Stimulated activated CD8-positive, alpha-beta memory T cell treated with anti-CD3 and anti-CD28 coated beads, Interleukin-7, amount 100 ng/mL, for 1 hour (primary cell): ENCODE measurements at places on chromosomes 13 and 19.

DNA sequence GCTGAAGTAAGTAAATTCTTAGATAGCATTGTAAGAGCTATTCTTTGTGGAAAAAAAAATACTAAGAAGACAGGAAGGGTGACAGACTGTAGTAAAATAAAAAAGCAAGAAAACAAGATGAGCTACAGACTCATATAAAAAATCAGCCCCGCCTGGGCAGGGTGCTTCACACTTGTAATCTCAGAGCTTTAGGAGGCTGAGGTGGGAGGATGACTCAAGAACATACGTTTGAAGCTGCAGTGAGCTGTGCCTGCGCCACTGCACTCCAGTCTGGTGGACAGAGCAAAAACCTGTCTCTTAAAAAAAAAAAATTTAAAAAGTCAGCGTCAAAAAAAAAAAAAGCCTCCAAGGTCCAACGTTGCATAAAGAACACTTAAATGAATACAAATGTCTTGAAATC is 102.1 kb downstream of the VWA8 start:
- DNase-seq: no peak

DNA sequence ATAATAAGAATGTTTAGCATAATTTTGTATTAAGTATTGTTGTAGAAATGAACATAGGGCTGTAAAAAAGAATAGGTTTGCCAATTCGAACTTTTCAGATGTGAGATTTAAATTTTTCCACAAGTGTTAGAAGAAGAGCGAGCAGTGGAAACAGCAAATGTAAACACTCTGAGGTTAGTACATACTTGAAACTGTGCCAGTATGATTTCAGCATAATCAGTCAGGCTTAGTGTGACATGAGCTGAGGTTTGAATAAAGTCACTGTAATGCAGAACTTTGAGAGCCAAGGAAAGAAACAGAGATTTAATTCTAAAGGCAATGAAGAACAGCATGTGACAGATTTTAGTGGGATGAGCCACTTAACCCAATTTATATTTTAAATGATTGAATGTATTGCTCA is 2166.4 kb downstream of the PCDH9 start:
- no peak for DNase-seq

DNA sequence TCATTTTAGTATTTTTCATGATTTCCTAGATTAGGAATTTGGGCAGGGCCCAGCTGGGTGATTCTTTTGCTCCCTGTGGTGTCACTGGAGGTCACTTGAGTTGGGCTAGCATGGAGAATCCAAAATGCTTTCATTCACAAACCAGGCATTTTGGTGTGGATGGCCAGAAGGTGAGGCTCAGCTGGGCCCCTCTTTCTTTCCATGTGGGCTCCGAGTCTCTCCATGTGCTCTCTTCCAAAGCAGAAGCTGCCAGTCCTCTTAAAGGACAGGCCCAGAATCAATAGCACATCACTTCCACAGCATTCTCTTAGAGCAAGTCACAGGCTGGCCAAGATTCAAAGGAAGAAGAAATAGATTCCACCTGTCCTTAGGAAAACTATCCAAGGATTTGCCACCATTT is 21.8 kb upstream of the IGLON5 start:
- DNase-seq: no peak

DNA sequence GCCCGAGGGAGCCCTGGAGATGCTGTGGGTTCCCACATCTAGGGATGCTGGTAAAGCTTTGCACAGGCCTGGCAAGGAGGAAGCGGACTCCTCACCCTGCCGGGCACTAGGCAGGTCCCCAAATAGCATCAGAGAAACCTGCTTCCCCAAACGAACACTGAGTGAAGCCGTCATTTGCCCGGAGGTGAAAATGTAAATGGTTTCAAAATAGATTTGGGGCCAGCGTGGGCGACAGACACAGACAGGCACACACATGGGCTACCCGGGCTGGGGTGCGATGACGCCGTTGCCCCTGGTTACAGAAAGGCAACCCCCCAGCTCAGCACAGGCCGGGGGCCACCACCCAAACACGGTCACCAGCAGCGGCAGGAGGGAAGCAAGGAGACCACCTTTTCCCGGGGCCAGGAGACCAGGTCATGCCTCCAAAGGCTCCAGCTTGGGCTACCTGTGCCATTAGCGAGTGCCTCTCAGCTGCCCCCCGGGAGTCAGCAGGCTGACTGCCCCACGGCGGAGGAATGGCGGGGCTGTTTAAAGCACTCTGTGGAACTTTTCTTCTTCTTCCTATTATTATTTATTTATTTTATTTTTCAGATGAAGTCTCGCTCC is 47.5 kb upstream of the NDUFS7 start:
- no peak for DNase-seq

- no peak for DNase-seq
These were observed 36.7 kb upstream of the RANBP3 start for GRCh38 chr19:6014551-6015135.

DNA sequence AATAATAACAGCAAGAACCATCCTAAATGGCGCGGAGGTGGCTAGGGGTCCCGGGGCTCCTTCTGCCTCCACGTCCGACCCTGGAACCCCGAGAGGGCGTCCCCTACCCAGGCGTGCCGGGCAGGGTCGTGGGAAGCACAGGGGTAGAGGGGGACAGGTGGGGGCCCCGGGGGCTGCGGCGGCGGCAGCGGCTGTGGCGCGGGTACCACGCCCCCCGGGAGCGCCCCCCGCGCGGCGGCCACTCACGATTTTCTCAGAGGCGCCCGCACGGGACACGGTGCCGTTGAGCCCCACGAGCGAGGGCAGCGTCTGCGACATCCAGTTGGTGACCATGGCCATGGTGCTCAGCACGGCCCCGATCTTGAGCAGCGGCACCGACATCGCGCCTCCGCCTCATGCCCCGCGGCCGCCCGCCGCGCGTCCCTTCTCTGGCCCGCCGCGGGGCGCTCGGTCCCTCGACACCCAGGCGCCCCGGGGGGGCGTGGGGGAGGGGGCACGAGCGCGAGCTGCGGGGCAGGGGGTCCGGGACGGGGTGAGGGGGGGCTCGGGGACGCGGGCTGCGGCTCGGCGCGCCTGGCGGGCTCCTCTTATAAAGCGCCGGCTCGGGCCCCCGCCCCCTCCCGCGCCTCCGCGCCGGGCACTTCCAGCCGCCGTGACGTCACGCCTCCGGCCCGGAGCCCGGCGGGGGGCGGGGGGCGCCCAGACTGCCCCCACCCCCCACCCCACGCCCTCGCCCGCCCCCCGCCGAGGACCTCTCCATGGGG is 22.9 kb downstream of the OLFM2 start:
- no peak for DNase-seq

GRCh38 chr19:49997709-49998108 is 27.5 kb downstream of the VRK3 start:
- no peak for DNase-seq

GRCh38 chr19:33740811-33741396 is 55.8 kb upstream of the KCTD15 start:
- no peak for DNase-seq

DNA sequence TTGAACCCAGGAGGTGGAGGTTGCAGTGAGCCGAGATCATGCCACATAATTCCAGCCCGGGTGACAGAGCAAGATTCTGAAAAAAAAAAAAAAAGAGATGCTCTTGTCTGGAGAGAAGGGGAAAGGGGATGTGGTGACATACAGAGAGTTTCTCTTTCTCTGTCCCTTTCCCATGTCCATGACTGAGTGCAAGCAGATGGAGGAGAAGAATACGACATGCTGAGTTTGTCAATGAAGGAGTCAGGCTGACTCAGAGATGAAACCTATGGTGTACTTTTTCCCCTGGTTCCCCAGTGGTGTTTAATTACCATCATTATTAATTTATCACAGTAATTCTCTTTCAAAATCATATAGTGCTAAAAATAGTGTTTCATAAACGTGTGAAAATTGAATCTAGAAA is 448.8 kb downstream of the FOXO1 start:
- no peak for DNase-seq

DNA sequence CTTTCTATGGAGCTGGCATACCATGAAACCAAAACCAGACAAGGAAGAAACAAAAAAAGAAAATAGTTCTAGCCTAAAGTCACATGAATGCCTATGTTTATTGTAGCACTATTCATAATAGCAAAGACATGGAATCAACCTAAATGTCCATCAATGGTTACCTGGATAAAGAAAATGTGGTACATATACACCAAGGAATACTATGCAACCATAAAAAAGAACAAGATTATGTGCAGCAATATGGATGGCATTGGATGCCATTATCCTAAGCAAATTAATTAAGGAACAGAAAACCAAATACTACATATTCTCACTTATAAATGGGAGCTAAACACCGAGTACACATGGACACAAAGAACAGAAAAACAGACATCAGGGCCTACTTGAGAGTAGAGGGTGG is 10.5 kb downstream of the ZNF780A start:
- DNase-seq: no peak

DNA sequence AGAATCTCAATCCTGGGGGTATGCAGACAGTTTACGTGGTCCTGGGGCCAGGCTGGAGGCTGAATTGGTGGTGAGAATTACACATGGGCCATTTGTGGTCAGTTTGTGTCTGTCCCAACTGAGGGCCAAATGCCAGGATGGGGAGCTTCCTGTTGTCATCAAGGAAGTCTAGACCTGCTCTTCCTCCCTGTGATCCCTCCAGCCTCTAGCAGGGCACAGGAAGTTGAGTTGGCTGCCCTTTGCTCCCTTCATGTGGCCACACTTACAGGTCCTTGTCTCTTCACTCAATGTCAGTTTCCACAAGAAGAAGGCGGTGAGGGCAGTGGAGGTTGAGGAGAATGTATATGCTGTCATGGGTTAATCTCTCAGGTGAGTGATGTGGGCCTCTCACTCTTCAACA is 30.1 kb downstream of the SIGLEC7 start:
- no peak for DNase-seq

DNA sequence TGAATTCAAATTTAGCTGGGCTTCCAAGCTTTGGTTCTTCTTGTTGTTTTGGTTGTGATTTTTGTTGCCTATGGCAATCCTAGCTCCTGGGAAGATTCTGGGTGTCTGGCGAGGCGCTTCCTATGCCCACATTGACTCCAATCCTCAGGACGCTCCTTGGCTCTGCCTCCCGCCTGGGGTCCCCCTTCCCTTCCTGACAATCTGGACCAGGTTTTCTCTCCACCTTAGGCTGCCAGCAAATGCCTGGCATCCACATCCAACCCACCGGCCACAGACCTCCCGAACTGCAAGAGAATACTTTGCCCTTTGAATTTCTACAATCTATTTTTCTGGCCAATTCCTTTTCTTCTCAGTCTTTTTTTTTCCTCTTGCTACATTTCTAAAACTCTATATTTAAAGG is 186.9 kb upstream of the UBL3 start:
- DNase-seq: no peak

GRCh38 chr13:24012648-24013047 is 115.3 kb upstream of the C1QTNF9B start:
- no peak for DNase-seq

DNA sequence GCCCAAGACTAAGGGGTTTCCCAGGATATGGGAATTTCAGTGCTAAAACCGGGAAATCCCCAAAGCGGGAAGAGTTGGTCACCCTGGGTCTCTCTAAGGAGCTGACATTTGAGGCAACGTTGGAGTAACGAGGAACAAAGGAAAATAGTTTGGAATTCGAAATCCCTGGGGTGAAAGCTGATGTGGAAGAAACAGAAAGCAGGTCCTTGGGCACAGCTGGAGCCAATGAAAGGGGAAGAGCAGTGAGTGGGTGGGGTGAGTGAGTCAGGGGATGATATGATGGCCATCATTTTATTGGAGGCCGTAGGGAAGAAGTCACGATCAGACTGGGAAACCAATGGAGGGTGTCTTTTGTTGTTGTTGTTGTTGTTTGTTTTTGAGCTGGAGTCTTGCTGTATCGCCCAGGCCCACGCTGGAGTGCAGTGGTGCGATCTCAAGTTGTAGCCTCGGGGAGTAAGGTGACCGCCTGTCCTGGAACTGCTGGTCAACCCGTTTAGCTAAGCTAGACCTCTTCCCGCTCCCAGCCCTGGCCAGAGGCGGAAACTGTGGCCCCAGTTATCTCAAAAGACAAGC is 3.4 kb upstream of the RFX2 start:
- DNase-seq: no peak

DNA sequence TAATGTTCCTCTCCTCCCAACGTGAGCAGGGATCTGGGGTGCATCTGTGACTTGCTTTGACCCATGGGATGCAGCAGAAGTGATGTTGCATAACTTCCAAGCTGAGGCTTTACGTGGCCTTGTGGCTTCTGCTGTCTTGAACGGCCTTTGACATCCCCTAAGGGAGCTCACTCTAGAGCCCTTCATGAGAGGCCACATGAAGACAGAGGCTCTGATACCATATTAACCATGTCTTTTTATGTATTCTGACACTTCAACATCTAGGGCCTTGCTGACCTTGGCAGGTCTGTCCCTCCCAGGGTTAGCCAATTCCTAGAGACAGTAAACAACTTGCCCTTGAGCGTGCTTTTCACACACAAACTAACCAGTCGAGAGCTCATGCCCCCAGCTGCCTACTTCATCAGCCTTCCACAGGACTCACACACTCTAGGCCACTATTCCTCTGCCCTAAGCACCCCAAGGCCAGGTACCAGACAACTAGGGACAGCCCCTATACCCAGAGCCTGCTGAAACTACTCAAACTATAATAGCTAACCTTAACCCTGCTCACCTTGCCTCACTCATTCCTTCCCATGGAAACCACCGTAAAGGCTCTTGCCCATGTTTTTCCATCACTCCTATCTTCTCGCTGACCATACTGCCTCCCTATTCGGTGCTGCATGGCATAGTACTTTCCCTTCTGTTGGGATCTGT is 45.4 kb downstream of the CCDC70 start:
- DNase-seq: no peak

- DNase-seq: no peak
These were observed 244.2 kb downstream of the NHLRC3 start for GRCh38 chr13:39282400-39282972.

GRCh38 chr13:76523740-76524340 is 362.4 kb downstream of the KCTD12 start:
- DNase-seq: no peak

DNA sequence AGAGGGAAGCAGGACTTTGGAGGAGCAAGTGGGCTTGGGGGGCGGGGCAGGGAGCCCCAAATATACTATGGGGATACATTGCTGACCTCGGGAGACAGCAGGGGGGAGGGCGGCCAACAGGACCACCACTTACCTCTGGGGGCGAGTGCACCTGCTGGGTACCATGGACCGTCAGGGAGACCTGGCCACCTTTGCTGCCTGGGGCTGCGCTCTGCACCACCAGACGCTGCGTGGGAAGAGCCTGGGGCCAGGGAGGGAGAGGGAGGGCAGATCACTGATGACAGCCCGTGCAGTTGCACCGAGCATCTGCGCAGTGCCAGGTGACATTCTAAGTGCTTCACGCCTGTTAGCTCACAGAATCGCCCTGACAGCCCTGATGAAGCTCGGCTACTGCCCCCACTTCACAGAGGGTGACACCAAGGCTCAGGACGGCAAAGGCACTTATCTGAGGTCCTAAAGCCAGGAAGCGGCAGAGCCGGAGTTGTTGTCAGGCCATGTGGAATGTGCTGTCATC is 24.1 kb downstream of the RFX1 start:
- no peak for DNase-seq

DNA sequence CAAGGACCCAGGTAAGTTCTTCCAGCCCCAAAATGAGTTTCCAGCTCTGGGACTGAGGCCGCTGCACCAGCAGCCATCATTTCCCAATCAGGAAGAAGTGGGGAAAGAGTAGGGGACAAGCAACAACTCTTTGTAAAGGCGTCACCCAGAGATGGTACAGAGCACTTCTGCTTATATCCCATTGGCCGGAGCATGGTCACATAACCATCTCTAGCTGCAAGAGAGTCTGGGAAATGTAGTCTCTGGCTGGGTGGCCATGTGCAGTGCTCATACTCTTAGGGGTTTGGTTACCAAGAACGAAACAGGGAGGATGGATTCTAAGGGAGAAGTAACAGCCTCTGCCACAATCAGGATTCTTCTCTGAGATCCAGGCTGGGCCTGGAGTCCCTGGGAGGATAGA is 26.3 kb downstream of the CKM start:
- no peak for DNase-seq

GRCh38 chr13:113928685-113929627 is 44.9 kb downstream of the C13orf46 start:
- no peak for DNase-seq
